ENCODE measurements at places on chromosomes 11 and 22.

- DNase-seq: no peak
Observed at GRCh38 chr11:121389651-121390050, 62.5 kb upstream of the SORL1 start.

DNA sequence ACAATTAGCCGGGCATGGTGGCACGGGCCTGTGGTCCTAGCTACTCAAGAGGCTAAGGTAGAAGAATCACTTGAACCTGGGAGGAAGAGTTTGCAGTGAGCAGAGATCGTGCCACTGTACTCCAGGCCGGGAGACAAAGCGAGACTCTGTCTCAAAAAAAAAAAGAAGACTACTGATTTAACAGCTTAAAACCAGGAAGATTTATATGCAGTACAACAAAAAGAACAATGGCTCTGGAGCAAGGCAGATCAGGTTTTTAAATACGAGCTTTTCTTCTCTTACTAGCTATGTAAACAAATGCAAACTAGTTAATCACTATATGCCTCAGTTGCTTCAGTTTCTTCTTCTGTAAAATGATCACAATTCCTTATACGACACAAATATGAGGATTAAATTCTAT, 6.9 kb downstream of the FAM168A start:
- no peak for DNase-seq

DNA sequence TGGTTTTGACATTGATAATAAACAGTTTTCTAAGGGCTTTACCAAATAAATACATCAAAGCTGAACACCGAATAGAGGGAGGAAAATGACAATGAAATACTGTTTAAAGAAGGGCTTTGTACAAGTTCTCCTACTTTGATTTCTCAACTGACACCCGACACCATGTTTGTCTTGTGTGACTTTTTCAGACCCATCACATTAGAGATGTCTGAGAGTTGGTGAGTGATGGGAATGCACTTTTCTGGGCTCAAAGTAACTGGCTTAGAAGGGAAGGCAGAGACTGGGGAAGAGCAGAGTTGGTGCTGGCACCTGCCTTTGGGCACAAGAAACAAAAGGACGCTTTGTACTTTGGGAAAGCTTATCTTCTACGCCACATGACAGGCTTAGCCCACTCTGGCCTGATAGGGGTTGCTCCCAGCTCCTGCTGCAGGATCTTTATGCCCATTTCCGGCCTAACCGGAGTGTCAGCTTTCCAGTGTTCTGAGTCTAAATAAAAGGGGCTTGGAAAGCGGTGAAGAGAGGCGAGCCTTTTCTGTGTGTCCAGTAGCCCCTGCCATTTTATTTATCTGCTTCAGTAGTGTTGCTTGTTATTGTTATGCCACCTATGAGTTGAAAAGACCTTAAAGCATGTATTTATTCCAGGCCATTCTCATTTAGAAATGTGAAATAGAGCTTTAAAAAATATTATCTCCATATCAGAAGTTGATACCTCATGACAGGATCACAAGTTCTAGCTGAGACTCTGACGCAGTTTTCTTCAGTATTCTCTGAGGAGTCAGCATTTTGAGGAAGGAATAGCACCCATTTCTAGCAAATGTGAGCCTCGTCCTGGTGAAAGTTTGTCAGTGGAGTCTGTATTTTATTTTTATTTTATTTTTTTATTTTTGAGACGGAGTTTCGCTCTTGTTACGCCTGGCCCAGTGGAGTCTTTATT, 24.2 kb downstream of the KREMEN1 start:
- no peak for DNase-seq

DNA sequence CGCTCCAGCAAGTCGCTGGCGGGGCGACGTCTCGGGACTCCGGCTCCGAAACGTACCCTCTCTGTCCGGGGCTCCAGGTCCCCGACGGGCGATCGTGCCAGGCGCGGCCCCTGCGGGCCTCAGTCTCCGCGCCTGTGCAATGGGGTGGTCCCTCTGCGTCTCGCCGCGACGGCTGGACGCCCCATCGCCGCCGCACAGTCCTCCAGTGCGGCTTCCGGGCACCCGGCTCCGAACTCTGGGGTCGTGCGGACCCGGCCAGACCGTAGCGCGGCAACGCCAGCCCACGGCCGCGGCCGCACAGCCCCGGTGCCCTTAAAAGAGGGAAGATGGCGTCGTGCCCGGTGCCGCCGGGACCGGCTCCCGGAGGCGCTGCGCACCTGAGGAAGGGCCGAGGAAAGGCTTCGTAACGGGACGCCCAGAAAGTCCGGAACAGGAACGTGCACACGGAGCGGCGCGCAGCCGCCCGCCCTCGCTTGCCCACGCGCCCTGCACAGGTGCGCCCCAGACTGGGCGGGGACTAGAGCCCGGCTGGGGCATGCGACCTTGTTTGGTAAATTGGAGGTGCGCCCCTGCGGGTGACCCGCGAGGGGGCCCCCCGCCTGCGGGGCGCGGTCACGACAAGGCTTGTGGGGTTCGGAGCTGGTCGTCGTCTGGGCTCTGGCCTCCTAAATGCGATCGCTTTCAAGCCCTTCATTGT, 525 bp downstream of the BIK start:
- DNase-seq: peak; percentile 60

DNA sequence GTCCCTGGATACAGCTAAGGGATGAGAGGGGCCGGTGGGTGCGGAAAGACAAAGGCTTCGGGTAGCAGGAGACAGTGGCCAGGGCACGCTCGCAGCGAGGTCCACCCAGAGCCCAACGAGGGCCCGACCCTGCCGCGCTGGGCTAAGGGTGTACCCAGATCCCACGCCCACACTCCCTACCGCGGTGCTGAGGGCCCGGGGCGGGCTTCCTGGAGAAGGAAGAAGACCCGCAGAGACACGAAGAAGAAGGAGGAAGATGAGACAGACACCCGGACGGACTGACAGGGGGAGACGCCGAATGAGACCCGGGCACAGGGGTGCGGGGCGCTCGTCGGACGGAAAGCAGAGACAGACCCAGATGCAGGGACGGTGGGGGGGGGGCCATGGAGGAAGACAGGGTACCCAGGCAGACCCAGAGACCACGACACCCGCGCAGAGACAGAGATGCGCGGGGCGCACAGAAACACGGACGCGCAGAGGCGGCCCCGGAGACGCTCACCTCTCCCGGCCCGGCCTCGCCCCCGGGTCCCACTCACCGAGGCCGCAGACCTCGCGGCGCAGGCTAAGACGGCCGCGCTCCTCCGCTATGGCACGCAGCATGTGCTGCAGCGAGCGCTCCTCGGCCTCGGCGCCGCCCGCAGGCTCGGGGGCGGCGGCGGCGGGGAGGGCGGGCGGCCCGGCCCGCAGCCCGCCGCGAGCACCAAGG, 437 bp downstream of the KIAA0930 start:
- no peak for DNase-seq

DNA sequence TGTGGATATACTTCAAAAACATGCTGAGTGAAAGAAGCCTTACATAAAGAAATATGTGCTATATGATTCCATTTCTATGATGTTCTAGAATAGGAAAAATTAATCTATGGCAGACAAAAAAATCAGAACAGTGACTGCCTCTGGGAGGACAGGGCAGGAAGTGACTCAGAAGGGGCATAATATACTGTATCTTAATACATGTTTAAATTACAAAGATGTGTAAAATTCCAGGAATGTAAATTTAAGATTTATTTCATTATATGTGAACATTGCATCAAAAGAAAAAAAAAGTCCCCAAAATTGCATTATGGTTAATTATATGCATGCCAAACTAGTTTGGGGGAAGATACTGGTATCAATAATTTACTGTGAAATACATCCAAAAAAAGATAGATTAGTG, 32.2 kb downstream of the SBF2 start:
- DNase-seq: no peak

DNA sequence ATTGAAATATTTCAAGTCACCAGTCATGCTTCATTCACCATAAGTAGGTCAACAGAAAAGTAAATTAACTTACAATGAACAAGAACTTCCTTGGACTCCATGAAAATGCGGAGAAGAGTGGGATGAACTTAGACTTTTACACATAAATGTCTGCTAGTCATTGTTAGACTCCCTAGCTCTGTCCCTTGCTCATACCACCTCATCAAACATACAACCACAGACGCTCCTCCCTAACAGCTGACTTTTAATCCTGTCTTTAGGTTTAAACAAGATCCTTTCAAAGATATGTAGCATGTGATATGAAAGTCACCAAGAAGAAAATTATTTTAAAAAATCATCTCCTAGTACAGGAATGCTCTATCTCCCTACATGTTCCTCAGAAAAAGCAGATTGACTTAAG, 248.1 kb downstream of the DLG2 start:
- DNase-seq: no peak

DNA sequence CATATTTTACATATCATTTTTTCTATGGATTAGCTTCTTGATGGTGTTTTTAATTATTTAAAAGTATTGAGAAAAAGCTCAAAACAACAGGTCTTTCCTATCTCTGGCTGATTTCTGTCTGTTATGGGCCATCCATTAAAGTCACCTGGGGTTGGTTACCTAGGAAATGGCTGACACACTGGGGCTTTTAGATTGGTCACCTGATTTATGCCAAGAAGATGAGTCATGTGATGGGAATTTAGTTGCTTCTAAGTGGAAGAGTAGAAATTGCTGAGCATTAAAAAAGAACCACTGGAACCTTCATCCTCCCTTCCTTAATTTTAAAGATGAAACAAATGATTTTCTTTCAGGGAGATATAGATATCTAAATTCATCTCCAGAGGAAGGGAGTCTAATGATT, 48.8 kb upstream of the LARGE1 start:
- no peak for DNase-seq

DNA sequence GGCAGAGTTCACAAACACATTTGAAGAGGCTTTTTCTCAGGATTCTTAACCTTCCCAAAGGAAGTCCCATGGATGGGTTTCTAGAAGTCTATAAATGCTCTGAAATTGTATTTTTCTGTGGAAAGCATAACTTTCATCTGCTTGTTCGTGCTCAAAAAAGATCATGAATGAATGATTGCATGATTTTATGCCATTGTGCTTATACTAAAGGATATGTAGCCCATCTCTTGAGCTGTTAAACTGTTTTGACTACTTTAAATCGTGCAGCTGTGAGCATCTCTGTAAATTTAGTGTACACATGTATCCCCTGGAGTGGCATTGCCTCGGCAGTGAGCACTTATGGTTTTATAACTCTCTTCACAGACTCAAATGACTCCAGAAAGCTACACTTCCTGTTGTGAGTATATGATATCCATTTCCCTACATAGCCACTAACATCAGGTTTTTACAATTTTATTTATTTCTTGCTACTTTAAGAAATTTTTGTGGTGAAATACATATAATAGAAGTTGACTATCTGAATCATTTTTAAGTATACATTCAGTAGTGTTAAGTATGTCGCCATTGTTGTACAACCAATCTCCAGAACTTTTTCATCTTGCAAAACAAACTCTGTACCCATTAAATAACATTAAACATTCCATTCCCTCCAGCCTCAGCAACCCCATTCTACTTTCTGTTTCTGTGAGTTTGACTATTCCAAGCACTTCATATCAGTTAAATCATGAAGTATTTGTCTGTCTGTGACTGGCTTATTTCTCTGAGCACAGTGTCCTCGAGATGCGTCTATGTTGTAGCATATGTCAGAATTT, 8.0 kb downstream of the NEAT1 start:
- no peak for DNase-seq

- DNase-seq: peak; percentile 74
Observed at GRCh38 chr11:67056267-67057204, at the start of gene RHOD. TSS of gene RHOD (plus strand) at chr11:67056847. CDS start at chr11:67056903, 56 bp downstream.

DNA sequence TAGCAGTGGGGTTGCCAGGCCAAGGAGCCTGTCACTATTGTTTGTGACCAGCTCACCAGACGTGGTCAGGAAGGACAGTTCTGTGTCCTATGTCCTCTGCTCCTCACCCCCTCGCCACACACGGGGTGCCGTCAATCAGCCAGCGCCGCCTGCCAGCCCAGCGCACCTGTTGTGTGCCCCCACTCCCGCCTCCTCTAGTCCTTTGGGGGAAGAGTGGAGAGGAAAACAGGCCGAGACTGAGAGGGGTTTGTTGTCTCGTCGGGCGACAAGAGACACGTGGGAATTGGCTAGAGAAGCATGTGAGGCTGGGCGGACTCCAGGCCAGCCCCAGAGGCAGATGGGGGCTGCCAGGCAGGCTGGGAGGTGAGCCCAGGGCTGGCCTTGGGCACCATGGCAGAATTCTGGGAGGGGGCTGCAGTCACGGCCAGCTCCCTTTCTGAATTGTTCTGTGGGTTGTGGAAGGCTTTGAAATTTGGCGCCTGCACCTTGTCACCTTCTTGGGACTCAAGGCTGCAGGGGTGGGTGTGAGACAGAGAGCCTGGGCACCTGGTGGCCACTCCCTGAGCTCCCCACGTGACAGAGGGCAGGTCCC, 3.1 kb upstream of the KCNQ1OT1 start:
- DNase-seq: no peak

DNA sequence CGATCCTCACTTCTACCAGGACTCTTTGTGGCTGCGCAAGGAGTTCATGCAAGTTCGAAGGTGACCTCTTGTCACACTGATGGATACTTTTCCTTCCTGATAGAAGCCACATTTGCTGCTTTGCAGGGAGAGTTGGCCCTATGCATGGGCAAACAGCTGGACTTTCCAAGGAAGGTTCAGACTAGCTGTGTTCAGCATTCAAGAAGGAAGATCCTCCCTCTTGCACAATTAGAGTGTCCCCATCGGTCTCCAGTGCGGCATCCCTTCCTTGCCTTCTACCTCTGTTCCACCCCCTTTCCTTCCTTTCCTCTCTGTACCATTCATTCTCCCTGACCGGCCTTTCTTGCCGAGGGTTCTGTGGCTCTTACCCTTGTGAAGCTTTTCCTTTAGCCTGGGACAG, 6.5 kb downstream of the TMEM138 start:
- no peak for DNase-seq

DNA sequence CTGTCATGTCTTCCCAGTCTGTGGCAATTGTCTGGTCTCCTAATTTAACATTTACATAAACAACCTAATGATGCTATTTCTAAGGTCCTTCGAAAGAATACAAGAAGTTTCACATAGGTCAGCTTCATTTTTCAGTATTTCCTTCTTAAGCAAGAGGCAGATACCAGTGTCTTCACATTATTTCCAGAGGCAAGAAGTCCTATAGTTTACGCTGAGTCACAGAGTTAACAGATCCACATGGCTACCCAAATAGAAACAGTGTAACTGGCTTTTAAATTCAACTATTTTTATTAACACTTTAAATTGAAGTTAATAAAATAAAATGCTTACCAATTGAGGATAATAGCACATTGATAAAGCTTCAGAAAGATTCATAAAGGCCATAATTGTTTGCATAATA, 10.9 kb downstream of the PRRG4 start:
- no peak for DNase-seq

DNA sequence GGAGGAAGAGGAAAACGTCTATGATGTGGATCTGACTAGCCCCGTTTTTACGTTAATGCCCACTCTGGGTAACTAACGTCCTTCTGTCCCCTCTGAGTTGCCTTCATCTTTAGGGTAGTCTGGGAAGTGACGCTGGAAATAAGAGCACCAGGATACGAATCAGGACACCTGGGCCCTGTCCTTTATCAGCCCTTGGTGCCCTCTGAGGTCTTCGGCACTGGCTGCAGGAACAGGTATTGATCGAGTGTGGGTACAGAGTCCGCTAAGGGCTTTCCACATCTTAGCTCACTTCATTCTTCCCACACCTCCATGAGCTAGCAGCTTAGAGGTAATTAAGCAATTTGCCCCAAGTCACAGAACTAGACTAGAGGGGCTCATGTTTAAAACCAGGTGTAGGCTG, 223.8 kb downstream of the DBX1 start:
- DNase-seq: no peak

- no peak for DNase-seq
Observed at GRCh38 chr22:46295277-46295971, 1.2 kb upstream of the GTSE1 start.

- DNase-seq: no peak
Observed at GRCh38 chr11:97269527-97269926, 879.7 kb downstream of the JRKL start.

GRCh38 chr11:130299978-130300377, 14.7 kb downstream of the ZBTB44 start:
- DNase-seq: no peak

- DNase-seq: no peak
Observed at GRCh38 chr11:88475991-88476418, 138.5 kb upstream of the CTSC start.

Measured in GM13976 (cell line).